DMS 273 treated with DMSO at 0.1 percent for 48 hours (cell line): ENCODE measurements at places on chromosomes 11 and 22.

GRCh38 chr11:104772806-104773241 is 125.4 kb downstream of the CASP12 start:
- DNase-seq, result no peak

DNA sequence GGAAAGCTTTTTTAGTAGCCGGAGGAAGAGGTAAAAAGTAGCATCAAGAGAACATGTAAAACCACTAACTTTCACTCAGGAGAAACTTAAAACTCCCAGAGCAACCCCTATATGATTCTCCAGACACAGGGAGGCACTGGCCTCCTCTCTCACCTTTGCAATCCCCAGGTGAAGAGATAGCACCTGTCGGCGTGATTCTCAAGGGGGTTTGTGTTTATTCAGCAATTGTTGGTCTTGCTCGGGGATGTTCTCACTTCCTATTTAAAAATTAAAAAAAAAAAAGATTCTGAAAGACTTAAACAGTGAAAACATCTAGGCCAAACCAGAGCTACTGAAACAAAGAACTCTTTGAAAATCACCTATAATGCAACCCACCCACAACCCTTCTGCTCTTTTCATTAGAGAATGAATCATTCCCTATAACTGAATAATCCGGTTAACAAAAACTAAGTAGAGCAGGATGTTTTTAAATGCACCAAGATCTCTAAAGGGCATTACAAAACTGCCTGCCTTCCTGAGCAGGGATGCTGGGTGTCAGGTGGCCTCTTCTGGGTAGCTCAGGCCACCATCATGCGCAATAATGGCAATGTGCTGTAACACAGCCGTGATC is 24.9 kb downstream of the DHCR7 start:
- DNase-seq, result no peak

GRCh38 chr11:74276581-74276980 is 34.9 kb downstream of the P4HA3 start:
- DNase-seq, result no peak

GRCh38 chr11:18064450-18065054 is 18.5 kb upstream of the TPH1 start:
- DNase-seq, result no peak

- DNase-seq, result no peak
Observed at GRCh38 chr11:73275381-73275750, 3.2 kb downstream of the P2RY6 start.

GRCh38 chr11:110085255-110085838 is 7.8 kb upstream of the ZC3H12C start:
- DNase-seq, result no peak

- DNase-seq, result no peak
Observed at GRCh38 chr11:87405843-87406242, 368.1 kb downstream of the TMEM135 start.

- DNase-seq, result no peak
Observed at GRCh38 chr11:116857316-116857715, 19.9 kb upstream of the APOA1 start.

DNA sequence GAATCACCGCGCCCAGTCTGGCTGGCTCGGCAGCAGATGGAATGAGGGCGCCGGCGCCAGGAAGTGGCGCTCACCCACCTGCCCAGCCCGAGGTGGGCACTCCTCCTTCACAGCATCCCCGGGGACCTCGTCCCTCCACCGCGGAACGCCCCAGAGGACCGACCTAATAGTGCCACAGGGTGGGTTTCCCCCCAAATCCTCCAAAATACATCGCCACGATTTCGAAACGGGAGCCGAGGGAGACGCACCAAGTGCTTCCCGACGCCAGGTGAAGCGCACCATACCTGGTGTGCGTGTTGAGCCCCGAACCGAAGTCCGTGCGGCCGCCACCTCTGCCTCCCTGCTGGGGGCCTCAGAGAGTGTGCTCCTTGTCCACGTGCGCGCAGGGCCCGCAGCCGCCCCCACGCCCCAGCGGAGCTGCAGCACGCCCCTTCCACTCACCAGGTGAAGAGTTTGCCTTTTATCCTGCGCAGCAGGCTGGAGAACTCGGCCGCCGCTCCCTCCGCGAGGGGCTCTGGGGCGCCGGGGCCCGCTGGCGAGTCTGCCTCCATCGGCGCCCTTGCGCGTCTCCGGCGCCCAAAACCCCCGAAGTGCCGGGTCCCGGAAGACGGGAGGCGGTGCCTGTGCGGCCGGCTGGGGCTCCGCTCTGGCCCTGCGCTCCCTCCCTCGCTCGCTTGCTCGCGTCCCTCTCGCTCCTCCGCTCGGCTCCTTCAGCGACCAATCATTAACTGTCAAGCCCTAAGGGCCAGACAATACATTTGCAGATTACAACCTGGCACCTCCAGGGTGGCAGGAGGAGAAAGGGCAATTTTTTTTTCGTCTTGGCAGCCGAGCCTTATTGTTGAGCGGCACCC is at the start of gene SLC35F2:
SLC35F2 (minus strand) TSS at position 571 of the 854 bp plus-strand sequence; CDS start at position 551, 20 bp downstream.
- peak; percentile 50 for DNase-seq

- no peak for DNase-seq
Observed at GRCh38 chr11:11420899-11421285, 67.8 kb upstream of the CSNK2A3 start.

DNA sequence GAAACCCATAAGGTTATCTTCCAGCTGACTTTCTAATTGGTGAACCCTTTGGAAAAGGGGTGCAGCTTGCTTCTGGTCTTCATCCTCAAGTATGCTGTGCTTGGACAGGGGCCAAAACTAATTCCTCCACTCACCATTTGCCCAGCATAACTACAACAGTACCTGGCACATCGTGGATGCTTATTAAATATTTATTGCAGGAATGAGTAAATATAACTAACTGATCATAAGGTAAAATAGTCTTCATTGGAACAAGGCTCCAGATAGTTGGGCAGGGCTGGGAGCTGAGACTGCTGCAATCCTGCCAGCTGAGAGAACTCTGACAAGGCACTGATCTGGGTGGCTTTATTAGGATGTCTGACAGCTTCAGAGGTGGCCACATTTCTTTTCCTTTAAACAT is 2.4 kb upstream of the SIDT2 start:
- no peak for DNase-seq

DNA sequence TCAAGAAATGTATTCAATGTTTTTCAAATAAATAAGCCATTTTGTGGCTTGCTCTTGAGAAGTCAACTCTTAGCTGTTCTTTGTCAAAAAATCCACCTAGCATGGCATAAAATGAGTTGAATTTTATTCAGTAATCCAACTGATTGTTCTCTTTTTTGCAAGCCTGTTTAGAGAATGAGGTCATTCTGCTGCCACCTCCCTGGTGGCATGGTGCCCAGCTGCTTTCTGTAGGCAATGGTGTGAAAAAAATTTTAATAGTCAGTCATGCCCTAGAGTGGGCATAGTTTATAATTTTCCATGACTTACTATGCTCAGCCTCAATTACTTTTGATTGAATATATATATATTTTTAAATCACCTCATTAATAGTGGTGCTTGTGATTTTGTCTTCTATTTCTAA is 177.2 kb downstream of the INSC start:
- no peak for DNase-seq

- no peak for DNase-seq
Observed at GRCh38 chr22:37256075-37256726, 12.1 kb upstream of the RAC2 start.

DNA sequence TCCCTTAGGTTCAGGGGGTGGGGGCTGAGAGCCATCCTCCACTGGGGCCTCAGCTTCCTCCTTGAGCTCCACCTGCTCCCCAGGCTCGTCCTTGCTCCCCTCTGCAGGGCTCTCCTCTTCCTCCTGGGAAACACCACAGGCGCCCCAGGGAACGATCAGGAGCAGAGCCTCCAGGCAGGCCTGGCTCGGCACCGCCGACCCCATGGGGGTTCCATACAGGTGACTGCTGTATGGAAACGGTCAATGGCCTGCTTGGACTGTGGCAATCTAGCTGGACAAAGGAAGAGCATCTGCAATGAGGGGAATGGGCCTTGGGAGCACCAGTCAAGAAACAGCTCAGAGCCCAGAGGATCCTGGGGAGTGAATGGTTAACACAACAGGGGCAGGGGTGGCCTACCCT is 7.9 kb downstream of the HYOU1 start:
- no peak for DNase-seq

- DNase-seq, result no peak
Observed at GRCh38 chr11:23947883-23948282, 549.0 kb upstream of the LUZP2 start.

DNA sequence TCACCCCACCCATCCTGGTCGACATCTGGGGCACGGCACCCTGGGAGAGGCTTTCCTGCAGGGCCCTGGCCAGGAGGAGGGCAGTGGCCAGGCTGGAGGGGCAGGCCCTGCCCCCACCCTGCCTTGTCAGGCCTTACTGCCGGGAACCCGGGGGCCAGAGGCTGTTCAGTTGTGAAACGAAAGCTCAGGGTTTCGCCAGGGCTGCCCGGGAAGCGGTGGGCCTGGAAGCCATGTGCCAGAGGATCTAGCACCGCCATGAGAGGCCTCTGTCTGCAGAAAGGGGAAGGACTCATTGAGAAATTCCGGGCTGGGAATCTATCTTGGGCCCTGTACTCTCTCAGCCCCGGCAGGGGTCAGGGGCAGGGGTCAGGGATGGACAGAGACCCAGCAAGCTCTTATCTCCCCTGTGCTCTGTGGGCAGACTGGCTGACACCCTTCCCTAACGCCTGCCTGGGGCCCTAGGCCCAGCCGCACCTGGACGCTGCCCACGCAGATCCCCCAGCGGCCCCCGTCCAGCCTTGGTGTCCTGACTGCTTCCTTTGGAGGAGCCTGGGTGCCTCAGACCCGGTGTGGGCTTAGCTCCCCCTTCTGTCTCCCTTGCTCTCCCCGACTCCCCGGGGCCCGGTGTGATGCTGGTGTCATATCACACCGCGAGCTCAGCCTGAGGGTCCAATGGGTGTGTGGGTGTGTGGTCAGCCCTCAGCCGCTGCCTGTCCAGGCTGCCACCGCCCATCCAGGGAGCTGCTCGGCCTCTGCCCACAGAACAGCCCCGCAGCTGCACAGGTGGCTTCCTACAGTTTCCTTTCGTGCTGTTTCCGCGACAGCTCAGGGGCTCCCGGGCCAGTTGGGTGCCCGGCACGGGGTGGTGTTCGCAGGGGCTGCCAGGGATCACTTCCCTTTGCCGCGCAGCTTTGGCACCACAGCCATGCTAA is 6.5 kb downstream of the PIM3 start:
- no peak for DNase-seq

DNA sequence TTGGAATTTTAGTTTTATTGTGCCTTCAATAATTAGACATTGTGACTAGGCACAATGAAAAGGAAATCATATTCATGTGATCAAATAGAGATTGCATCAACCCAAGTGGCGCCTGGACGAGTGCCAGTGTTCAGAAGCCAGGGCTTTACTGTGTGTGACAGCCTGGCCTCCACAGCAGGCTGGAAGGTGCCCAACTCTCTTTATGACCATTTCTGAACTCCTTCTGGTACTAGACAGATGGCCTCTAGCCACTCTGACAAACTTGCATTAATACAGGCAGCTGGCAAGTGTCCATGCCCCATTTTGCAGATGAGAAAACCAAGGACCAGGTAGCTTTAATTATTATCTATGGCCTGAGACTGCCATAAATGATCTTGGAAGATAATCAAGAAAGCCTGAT is 8.3 kb upstream of the POU2AF1 start:
- DNase-seq, result peak; percentile 96

GRCh38 chr11:35257281-35257680 is 118.3 kb downstream of the CD44 start:
- DNase-seq, result no peak

- no peak for DNase-seq
Observed at GRCh38 chr11:43396617-43397016, 37.9 kb downstream of the TTC17 start.

GRCh38 chr22:24284747-24285203 is 14.1 kb downstream of the SPECC1L start:
- DNase-seq, result no peak

DNA sequence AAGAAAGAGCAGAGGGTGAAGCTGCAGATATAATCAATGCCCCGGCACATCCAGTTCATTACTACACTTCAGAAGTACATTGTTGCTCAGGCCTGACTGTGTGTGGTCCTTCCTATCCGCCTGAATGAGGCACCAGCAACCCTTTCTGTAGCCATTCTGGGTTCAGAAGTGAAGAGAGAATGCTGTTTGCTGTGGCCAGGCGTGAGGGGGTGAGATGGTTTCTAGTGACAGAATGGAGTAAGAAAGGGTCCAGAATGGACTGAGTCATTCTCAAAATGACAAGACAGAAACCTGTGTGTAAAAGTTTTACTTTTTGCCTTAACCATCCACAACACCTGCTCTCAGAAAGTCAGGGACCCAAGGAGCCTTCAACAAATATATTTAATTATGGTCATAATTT is 334.8 kb downstream of the GUCY1A2 start:
- no peak for DNase-seq

DNA sequence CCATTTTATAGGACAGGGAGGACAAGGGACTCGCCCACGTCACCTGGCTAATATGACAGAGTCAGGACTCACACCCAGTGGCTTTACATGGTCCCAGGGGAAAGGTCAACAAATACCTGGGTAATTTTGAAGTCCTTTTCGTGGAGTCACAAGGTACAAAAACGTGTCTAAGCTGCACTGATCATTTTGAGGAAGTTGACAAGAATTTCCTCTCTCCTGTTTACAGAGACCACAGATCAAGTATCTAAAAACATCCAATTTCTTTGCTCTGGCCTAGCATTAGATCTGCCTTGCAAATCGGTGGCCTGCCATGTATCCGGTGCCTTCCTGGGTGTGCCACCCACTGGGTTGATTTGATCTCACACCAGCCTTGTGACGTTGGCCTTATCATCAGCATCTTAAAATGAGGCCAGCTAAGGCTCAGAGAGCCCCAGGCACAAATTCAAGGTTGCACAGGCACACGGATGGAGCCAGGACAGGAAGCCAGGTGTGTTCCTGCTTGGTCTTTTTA is 17.6 kb downstream of the GDPD5 start:
- DNase-seq, result no peak
